ENCODE measurements at places on chromosomes 16 and 17.

- no peak overlapping the region for H3K4me3 ChIP-seq
- no peaks in the 10 kb centered on the region for H3K4me1 ChIP-seq
- no peaks in the 10 kb centered on the region for H3K27me3 ChIP-seq
- peaks cover 55% of the 10 kb centered on the region for H3K36me3 ChIP-seq
These were observed 53.6 kb downstream of the NUP88 start for GRCh38 chr17:5365831-5366230.

DNA sequence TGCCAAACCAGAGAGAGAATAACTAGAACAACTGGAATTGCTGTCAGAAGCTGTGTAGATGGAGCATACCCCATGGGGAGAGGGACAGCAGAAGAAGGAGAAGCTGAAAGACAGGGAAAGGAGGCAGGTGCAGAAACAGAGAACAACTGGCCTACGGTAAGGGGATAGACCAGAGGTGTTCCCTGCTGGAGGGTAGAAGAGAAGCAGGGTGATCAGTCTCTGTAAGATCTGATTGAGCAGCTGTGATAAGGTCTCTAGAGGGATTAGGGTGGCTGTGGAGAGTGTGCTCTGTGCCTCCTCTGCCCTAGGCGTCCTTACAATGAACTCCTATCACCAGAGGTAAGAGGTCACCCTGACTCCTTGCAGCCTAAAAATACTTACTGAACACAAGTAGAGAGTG lies 30.4 kb upstream of the HS3ST3B1 start:
- H3K36me3 ChIP-seq, result no peaks in the 10 kb centered on the region
- no peak overlapping the region for H3K4me3 ChIP-seq

GRCh38 chr17:42248351-42249179 lies 27.6 kb downstream of the STAT5B start:
- peak overlapping the region; percentile 60 for H3K4me3 ChIP-seq
- H3K27ac ChIP-seq, result peak overlapping the region; percentile 94
- H3K36me3 ChIP-seq, result no peaks in the 10 kb centered on the region
- no peaks in the 10 kb centered on the region for H3K27me3 ChIP-seq

- peaks cover 26% of the 10 kb centered on the region for H3K4me1 ChIP-seq
- peaks cover 3% of the 10 kb centered on the region for H3K36me3 ChIP-seq
- peak overlapping the region; percentile 37 for H3K27ac ChIP-seq
- H3K4me3 ChIP-seq, result no peak overlapping the region
- DNase-seq, result no peak
These were observed 24.6 kb upstream of the FAAP100 start for GRCh38 chr17:81576621-81577277.

DNA sequence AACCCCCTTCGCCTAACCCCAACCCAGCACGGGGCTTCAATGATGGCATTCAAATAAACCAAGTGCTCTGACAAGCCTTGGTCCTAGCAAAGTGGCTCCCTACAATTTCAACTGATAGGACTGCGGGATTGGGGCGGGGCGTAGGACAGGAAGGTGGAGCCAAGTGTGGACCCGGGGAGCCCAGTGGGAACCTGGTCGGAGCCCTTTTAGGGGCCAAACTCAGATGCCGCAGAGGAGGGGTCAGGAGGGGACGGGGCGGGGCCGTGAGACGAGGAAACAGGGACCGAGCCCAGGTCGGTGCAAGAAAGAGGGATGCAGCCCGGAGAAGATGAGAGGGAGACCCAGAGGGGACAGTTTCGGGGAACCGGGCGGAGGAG lies 13.2 kb upstream of the CDIPT start:
- peak overlapping the region; percentile 19 for H3K4me3 ChIP-seq
- peaks cover 49% of the 10 kb centered on the region for H3K27me3 ChIP-seq
- DNase-seq, result no peak
- no peak overlapping the region for H3K27ac ChIP-seq

GRCh38 chr16:87947356-87948118 lies 3.7 kb upstream of the BANP start:
- no peaks in the 10 kb centered on the region for H3K36me3 ChIP-seq
- no peak overlapping the region for H3K4me3 ChIP-seq
- H3K27ac ChIP-seq, result peak overlapping the region; percentile 39
- no peaks in the 10 kb centered on the region for H3K27me3 ChIP-seq
- DNase-seq, result no peak
- peaks cover 20% of the 10 kb centered on the region for H3K4me1 ChIP-seq

DNA sequence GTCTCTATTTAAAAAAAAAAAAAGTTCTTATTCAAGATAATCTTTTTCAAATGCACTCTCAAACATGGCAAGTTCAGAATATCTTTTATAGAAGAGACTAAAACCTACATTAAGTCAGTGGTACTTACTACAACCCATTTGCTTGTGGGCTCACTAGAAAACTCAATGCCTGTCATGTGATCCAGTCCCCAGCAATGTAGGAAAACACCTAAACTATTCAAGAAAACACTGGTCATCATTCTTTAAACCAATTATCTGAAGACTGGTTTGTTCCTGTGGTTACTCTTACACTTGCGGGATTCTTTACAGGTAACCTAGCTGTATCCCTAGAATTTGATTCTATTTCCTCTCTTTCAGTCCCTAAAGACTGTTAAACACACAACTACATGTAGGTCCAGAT lies 19.6 kb downstream of the MED13 start:
- H3K36me3 ChIP-seq, result peaks cover 30% of the 10 kb centered on the region
- H3K4me1 ChIP-seq, result peaks cover 27% of the 10 kb centered on the region
- DNase-seq, result no peak
- H3K4me3 ChIP-seq, result no peak overlapping the region
- H3K27ac ChIP-seq, result no peak overlapping the region
- H3K27me3 ChIP-seq, result no peaks in the 10 kb centered on the region

GRCh38 chr17:80853076-80853475 lies 138.6 kb upstream of the CHMP6 start:
- no peak overlapping the region for H3K4me3 ChIP-seq
- no peaks in the 10 kb centered on the region for H3K27me3 ChIP-seq
- no peaks in the 10 kb centered on the region for H3K36me3 ChIP-seq
- no peaks in the 10 kb centered on the region for H3K4me1 ChIP-seq
- no peak overlapping the region for H3K27ac ChIP-seq

- H3K4me3 ChIP-seq, result no peak overlapping the region
- H3K4me1 ChIP-seq, result peaks cover 33% of the 10 kb centered on the region
- H3K27ac ChIP-seq, result peak overlapping the region; percentile 12
- DNase-seq, result no peak
- H3K27me3 ChIP-seq, result no peaks in the 10 kb centered on the region
These were observed 50.0 kb downstream of the USP10 start for GRCh38 chr16:84749815-84750214.

GRCh38 chr16:75074920-75075687 lies 41.5 kb downstream of the LDHD start:
- peaks cover 23% of the 10 kb centered on the region for H3K4me1 ChIP-seq
- H3K27ac ChIP-seq, result peak overlapping the region; percentile 16
- H3K27me3 ChIP-seq, result peaks cover 7% of the 10 kb centered on the region
- no peak overlapping the region for H3K4me3 ChIP-seq
- DNase-seq, result peak; percentile 93

DNA sequence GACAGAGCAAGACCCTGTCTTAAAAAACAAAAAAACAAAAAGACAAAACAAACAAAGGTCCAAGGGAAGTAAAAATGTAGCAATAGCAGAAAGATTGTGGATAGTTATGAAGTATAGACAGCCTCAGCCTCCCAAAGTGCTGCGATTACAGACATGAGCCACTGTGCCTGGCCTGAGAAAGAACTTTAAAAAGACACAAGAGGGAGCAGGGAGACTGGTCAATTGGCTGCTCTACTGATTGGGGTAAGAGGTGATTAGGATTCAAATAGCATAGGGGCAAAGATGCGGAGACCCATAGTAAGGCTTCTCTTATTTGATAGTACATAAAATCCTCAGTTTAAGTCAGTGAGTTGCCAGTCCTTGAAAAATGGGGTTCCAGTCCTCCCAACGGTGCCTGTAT lies 518.2 kb upstream of the GOT2 start:
- no peak overlapping the region for H3K4me3 ChIP-seq
- no peaks in the 10 kb centered on the region for H3K27me3 ChIP-seq
- no peak overlapping the region for H3K27ac ChIP-seq
- H3K4me1 ChIP-seq, result no peaks in the 10 kb centered on the region
- H3K36me3 ChIP-seq, result no peaks in the 10 kb centered on the region

GRCh38 chr16:86892509-86892908 lies 314.2 kb downstream of the FOXL1 start:
- no peak for DNase-seq
- H3K36me3 ChIP-seq, result no peaks in the 10 kb centered on the region
- H3K4me3 ChIP-seq, result no peak overlapping the region
- no peak overlapping the region for H3K27ac ChIP-seq
- no peaks in the 10 kb centered on the region for H3K4me1 ChIP-seq

DNA sequence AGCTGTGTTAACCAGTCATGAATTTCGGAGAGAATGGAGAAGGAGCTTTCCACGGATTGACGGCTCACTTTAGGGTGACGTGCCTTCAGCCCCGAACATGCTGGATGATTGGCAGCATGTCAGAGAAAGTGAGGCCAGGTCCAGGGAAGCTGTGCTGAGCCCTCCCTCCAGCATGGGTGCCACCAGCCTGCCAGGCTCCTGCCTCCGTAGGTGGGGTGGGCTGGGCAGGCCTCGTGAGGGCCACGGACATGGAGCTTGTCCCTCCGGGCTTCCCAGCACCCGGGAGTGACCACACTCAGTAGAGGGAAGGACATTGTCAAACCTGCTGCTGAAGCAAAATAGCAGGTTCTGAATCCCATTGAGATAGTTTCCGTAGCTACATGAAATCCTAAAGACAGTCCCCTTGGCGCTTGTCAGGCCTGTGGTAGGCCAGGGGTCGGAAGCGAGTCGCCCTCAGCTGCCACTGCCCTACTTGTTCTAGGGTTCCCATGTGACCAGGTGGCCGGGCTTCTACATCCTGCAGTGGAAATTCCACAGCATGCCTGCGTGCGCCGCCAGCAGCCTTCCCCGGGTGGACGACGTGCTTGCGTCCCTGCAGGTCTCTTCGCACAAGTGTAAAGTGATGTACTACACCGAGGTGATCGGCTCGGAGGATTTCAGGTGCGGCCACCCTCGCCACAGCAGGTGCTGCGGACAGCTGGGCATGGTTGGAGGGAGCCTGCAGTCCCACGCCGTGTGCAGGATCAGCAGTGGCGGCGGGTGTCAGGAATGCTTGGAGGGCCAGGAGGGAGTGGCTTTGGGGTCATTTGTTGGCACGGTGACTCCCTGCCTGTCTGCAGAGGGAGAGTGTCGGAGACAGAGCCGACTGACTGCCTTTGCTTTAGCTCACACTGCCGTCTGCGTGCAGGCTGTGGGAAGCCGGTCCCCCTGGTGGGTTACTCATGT lies 72.3 kb downstream of the SEC14L1 start:
- H3K4me3 ChIP-seq, result no peak overlapping the region
- H3K27ac ChIP-seq, result peak overlapping the region; percentile 69
- no peak for DNase-seq
- peaks cover 95% of the 10 kb centered on the region for H3K36me3 ChIP-seq

GRCh38 chr16:48503779-48504178 lies 106.2 kb downstream of the N4BP1 start:
- no peaks in the 10 kb centered on the region for H3K27me3 ChIP-seq
- H3K4me3 ChIP-seq, result no peak overlapping the region
- H3K36me3 ChIP-seq, result no peaks in the 10 kb centered on the region
- H3K4me1 ChIP-seq, result no peaks in the 10 kb centered on the region

DNA sequence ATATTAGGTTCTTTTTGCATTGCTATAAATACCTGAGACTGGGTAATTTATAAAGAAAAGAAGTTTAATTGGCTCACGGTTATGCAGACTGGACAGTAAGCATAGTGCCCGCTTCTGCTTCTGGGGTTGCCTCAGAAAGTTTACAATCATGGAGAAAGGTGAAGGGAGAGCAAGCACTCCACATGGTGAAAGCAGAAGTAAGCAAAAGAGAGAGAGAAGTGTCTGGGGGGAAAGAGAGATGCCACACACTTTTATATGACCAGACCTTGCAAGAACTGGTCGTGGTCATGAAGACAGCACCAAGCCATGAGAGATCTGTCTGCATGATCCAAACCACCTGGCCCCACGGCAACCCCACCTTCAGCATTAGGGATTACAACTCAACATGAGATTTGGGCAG lies 45.4 kb downstream of the KCNJ16 start:
- peaks cover 17% of the 10 kb centered on the region for H3K4me1 ChIP-seq
- no peaks in the 10 kb centered on the region for H3K36me3 ChIP-seq
- H3K27ac ChIP-seq, result peak overlapping the region; percentile 60
- no peak overlapping the region for H3K4me3 ChIP-seq
- H3K27me3 ChIP-seq, result no peaks in the 10 kb centered on the region

DNA sequence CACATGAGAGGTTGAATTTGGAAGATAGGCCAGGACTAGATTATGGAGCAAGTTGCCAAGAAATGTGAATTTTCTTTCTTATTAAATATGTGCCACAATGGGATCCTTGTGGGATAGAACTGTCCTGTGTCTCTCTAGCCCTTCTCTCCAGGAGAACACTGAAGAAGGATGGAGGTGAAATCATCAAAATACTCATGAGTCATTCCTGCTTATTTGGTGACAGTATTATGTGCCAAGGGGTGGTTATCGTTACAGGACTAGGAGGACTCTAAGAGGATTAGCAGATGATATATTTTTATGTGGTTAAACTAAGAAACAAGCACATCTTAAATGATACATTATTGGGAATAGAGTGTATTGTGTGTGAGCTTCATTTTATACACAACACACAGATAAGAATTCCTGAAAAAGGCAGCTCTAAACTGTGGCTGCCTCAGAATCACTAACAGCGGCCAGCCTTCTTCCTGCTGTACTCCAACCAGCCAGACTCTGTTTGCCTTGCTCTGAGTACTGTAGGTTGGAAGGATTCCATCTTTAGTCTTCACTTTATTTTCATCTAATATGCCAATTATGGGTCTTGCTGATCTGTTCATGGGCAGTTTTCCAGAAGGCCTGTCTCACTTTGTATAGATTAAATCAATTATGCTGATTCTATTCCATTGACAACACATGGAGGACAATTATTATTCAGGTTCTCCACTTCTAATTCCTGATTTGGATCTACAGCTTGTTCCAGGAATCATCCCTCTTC lies 325.8 kb downstream of the ABCC12 start:
- no peak overlapping the region for H3K4me3 ChIP-seq
- H3K36me3 ChIP-seq, result no peaks in the 10 kb centered on the region
- DNase-seq, result no peak

- no peak overlapping the region for H3K27ac ChIP-seq
- no peaks in the 10 kb centered on the region for H3K36me3 ChIP-seq
- DNase-seq, result no peak
- H3K4me1 ChIP-seq, result no peaks in the 10 kb centered on the region
- H3K27me3 ChIP-seq, result no peaks in the 10 kb centered on the region
These were observed 140.1 kb downstream of the ITFG1 start for GRCh38 chr16:47320546-47321310.

GRCh38 chr17:70172923-70173322 lies 3.6 kb downstream of the KCNJ2 start:
- peak overlapping the region; percentile 35 for H3K27ac ChIP-seq
- peaks cover 5% of the 10 kb centered on the region for H3K27me3 ChIP-seq
- DNase-seq, result no peak
- H3K36me3 ChIP-seq, result peaks cover 35% of the 10 kb centered on the region
- peaks cover 59% of the 10 kb centered on the region for H3K4me1 ChIP-seq
- peak overlapping the region; percentile 80 for H3K4me3 ChIP-seq

GRCh38 chr17:2025622-2026309 lies 632 bp upstream of the RTN4RL1 start:
- peaks cover 40% of the 10 kb centered on the region for H3K27me3 ChIP-seq
- H3K4me3 ChIP-seq, result peak overlapping the region; percentile 74
- peaks cover 56% of the 10 kb centered on the region for H3K4me1 ChIP-seq

- H3K27me3 ChIP-seq, result no peaks in the 10 kb centered on the region
- H3K36me3 ChIP-seq, result no peaks in the 10 kb centered on the region
- peak overlapping the region; percentile 73 for H3K4me3 ChIP-seq
- H3K4me1 ChIP-seq, result peaks cover 31% of the 10 kb centered on the region
These were observed 1.8 kb downstream of the SNTB2 start for GRCh38 chr16:69188716-69189115.

Data from spleen (tissue), 13 donors.